ENCODE measurements at places on chromosomes 6 and 20. TPM values are rescaled to one million over a fixed set of nuclear protein-coding genes. Genes with fewer than 3 reads are reported as not detected.

- DNase-seq, result no peak
Measured at GRCh38 chr20:45088247-45088646, 12.7 kb downstream of the KCNS1 start.

DNA sequence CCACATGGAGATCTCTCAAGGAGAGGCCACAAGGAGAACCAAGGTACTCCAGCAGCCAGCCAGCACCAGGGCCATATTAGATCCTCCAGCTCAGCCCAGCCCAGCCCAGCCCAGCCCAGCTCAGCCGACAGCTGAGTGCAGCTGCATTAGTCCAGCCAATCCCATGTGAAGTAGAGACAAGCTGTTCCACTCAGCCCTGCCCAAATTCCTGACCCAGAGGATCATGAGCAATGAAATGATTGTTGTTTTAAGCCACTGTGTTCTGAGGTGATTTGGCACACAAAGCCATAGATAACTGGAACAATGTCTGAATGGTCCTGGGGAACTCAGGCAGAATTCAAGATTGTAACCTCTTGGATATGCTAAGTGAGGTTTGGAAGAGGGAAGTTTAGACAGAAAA is 59.5 kb upstream of the BMP2 start:
- no peak for DNase-seq

DNA sequence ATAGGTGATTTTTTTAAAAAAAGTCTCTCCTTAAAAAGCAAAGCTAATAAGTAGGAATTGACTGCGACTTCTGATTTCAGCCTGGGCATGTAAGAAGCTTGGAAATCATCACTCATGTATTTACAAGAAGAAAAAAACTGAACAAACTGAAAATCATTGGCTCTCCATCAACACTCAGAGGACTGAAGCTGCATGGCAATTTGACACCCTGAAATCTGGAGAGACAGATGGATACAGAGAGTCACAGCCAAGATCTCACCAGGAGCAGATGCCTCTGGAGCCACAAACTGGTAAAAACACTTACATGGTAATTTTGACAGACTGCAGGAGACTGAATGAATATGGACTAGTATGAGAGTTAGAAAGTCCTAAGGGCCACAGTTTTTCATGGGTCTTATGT is 191.2 kb upstream of the TCF21 start:
- DNase-seq, result no peak

GRCh38 chr20:50050660-50051308 is 62.2 kb downstream of the UBE2V1 start:
- no peak for DNase-seq

DNA sequence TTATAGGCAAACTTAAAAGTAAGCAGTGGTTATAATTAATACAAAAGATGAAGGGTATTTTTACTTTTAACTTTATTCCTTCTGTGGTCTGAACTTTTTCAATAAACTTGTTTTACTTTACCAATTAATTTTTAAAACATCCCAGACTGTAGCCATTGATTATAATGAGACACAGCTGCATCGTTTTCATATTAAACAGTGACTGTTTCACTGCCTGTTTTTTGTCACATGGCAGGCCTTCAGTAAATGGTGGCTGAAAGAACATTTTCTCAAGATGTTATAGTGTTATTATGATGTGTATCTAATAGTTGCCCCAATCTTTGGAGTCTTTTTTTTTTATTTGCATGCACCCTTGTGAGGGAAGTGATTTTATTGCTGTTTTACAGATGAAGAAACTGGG is 95.1 kb downstream of the PLCB4 start:
- DNase-seq, result no peak

DNA sequence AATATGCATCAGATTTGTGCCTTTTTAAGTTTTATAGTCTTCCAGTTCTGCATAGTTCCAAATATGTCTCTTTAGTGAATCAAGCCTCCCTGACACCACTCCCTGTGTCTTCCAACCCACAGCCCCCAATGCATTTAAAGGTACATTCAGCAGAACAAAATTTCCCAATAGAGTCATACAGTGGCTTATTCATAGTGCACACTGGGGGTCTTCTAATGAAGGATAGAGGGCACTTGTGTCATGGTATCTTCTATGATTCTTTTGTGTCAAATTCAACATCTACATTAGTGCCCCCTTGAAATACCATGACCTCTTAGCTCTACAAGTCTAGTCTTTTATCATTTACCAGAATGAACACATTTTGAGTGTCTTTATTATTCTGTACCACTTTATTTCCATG is 33.8 kb downstream of the FLRT3 start:
- no peak for DNase-seq

DNA sequence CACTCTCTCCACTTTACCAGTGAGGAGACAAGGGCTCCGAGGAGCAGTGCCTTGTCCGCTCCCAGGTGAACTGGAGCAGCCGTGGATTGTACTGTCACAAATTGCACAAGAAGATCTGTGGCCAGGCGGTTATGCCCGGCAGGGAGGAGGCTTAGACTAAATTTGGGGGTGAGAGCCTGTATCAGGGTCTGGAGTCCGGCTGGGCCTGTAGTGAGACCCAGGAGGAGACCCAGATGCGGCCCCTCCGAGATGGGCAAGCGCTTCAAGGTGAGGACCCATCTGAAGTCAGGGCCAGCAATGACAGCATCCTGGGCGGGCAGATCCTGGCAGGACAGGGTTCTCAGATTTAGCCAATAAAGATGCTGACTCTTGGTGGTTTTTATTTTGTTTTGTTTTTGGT is 27.6 kb downstream of the BANF2 start:
- no peak for DNase-seq

DNA sequence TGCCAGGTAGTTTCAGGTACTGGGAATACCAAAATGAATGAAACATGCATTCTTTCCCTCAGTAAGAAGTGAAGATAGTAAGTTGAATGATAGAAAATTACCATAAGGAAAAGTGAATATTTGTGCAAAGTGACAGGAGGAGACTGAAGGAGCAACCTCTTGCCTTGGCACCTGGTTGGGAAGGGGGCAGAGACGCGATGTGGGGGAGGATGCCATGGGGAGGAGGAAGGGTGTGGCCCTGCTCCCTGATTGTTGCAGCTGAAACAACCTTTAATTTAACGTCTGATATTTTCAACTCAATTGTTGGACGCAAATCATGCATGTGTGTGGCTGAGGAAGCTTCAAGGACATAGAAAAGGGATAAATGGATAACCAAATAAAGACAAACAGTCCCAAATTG is 72.1 kb upstream of the ENPP5 start:
- no peak for DNase-seq

GRCh38 chr6:4153514-4153985 is 18.2 kb upstream of the ECI2 start:
- DNase-seq, result no peak

- no peak for DNase-seq
Measured at GRCh38 chr6:125639466-125640020, 109.9 kb upstream of the HEY2 start.

- DNase-seq, result no peak
Measured at GRCh38 chr6:145818796-145819195, 4.2 kb upstream of the FBXO30 start.

- DNase-seq, result no peak
Measured at GRCh38 chr6:17393892-17394631, 667 bp downstream of the CAP2 start.

- no peak for DNase-seq
Measured at GRCh38 chr6:167734662-167735083, 92.0 kb upstream of the AFDN start.

- no peak for DNase-seq
Measured at GRCh38 chr6:148448369-148449012, 105.9 kb downstream of the SASH1 start.

DNA sequence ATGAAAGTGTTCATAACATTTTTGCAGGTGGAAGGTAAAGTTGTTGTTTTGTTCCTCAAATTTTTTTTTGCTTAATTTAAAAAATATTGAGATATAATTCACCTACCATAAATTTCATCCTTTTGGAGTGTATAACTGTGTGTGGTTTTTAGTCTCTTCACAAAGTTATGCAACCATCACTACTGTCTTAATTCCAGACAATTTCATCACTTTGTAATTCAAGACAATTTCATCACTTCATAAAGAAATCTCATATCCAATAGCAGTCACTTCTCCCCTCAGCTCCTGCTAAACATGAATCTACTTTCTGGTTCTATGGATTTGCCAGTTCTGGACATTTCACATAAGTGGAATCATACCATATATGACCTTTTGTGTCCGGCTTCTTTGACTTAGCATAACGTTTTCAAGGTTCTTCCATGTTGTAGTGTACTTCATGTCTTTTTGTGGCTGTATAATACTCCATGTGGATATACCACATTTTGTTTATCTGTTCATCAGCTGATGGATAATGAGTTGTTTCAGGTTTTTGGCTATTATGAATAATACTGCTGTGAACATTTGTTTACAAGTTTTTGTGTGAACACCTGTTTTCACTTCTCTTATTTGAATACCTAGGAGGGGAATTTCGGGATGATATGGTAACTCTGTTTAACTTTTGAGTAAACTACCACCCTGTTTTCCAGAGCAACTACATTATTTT is 18.8 kb downstream of the ZFAND3 start:
- DNase-seq, result no peak

GRCh38 chr20:51946586-51946985 is 144.3 kb upstream of the SALL4 start:
- no peak for DNase-seq

DNA sequence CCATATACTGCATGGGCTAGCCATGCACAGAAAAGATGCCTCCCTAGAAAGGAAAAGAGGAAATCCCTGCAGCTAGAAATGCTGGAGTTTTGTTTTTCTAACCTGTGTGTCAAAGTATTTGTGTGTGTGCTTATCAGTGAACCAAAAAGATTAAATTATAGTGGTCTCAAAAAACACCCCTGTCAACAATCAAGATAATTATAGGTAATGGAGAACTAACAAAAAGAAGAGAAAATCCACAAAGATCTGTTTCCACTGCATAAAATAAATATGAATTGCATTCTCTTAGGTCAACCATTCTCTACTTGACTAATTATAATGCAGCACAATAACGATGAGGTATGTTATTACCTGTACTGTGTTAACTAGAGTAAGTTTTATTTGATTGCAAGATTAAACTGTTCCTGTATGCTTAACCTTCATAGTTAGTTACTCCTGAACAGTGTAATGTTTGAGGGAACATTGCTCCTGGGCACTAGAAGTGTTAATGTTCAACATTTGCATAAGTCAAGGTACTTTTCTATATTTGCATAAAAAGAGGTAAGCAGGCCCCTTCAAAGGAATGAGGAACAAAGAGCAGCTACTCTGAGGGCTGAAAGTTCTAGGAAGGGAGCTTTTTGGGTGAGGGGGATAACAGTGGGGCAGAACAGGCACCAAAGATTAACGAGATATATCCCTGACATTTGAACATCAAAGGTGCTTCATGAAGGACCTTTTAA is 212.1 kb downstream of the BTBD9 start:
- DNase-seq, result no peak

DNA sequence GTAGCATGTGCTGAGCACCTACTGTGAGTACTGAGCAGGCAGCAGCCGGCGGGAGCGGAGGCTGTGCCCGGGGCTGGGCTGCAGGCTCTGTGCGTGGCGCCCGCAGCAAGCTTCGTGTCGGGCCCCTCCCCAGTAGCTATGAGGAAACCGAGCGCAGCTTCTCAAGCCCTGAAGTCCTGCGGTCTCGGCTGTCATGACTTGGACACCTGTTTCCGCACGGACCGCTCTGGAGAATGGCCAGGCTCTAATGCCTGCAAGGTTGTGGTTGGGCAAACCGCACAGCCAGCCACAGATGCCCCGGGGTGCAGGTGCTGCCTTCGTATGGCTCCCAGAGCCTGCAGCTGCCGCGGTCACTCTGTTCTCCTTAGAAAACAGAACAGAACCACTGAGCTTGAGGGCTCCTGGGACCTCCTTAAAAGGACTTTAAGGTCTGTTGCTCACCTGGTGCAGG is 33.7 kb downstream of the PYGB start:
- DNase-seq, result no peak

GRCh38 chr6:121771937-121772720 is 336.7 kb downstream of the GJA1 start:
- no peak for DNase-seq

Gene ISM1
- polyA plus RNA-seq, result 4.4 TPM

Gene KIF25
- 0.47 TPM for polyA plus RNA-seq

Gene OPN5
- 0.48 TPM for polyA plus RNA-seq

Gene EPPIN
- 0.32 TPM for polyA plus RNA-seq

All from right renal cortex interstitium (tissue), 3 donors.